ENCODE measurements at places on chromosomes 7 and 10. TPM values are rescaled to one million over a fixed set of nuclear protein-coding genes. Genes with fewer than 3 reads are reported as not detected.

- no peak overlapping the region for H3K4me3 ChIP-seq
- no peaks in the 10 kb centered on the region for H3K4me1 ChIP-seq
- DNase-seq = peak; percentile 22
- no peaks in the 10 kb centered on the region for H3K36me3 ChIP-seq
- no peak overlapping the region for H3K27ac ChIP-seq
Observed at GRCh38 chr7:113321201-113321600, 202.8 kb upstream of the SMIM30 start.

DNA sequence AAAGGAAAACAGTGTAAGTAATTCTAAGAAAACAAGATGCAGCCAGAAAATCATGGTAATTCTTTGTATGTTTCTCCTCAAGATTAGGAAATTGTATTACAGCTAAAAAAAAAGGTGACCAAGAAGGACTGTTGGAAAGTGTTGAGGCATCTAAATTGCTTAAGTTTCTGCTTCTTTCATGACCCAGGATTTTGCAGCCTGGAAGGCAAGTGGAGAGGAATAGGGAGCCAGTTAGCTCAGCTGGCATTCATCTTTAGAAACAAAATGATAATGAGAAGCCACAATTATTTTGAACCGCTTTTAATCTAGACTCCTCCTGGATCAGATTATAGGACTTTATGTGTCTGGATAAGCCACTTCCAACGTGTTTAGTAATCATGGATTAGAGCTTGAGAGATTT, 56.8 kb upstream of the TMEM229A start:
- no peak for DNase-seq
- H3K36me3 ChIP-seq = no peaks in the 10 kb centered on the region
- no peak overlapping the region for H3K4me3 ChIP-seq
- H3K4me1 ChIP-seq = no peaks in the 10 kb centered on the region
- H3K27me3 ChIP-seq = no peaks in the 10 kb centered on the region

- no peaks in the 10 kb centered on the region for H3K36me3 ChIP-seq
- no peak overlapping the region for H3K4me3 ChIP-seq
- peaks cover 4% of the 10 kb centered on the region for H3K27me3 ChIP-seq
- DNase-seq = no peak
- H3K4me1 ChIP-seq = no peaks in the 10 kb centered on the region
Observed at GRCh38 chr10:42970451-42971250, 106.2 kb upstream of the RET start.

Gene PRSS2
- not detected for polyA plus RNA-seq

- H3K27me3 ChIP-seq = no peaks in the 10 kb centered on the region
- H3K36me3 ChIP-seq = no peaks in the 10 kb centered on the region
- no peaks in the 10 kb centered on the region for H3K4me1 ChIP-seq
Observed at GRCh38 chr7:132249256-132249971, 326.9 kb downstream of the PLXNA4 start.

- DNase-seq = no peak
- H3K4me1 ChIP-seq = no peaks in the 10 kb centered on the region
- no peaks in the 10 kb centered on the region for H3K36me3 ChIP-seq
- no peak overlapping the region for H3K27ac ChIP-seq
- no peak overlapping the region for H3K4me3 ChIP-seq
Observed at GRCh38 chr10:69568472-69569395, 4.5 kb downstream of the NEUROG3 start.

Measured in IMR-90 (cell line).